A673 (cell line): ENCODE measurements at places on chromosomes 4 and X. TPM values are rescaled to one million over a fixed set of nuclear protein-coding genes. Genes with fewer than 3 reads are reported as not detected.

GRCh38 chr4:53527326-53527725, 64.0 kb downstream of the LNX1 start:
- no peak for DNase-seq

DNA sequence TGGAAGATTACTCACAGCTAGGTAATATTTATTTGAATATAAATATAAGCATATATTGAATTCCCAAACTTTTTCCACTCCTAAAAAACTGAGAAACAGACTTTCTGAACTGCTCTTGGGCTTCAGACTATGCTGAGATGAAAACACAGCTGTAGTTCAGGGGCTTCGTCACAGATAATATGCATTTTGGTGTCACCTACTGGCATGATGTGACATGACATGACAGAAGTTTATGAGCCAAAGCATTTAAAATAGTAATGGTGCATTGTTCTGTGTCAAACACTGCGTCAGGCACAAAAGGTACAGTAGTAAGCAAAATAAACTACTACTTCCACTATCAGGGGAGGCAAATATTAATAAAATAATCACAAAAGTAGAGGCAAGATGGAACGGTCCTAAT, 171.3 kb downstream of the BTC start:
- peak; percentile 64 for DNase-seq

RBMXL3 gene
- total RNA-seq: not detected in 2 replicates

LRIT3 gene
- 0.26 and 0.33 TPM in 2 replicates for total RNA-seq

DNA sequence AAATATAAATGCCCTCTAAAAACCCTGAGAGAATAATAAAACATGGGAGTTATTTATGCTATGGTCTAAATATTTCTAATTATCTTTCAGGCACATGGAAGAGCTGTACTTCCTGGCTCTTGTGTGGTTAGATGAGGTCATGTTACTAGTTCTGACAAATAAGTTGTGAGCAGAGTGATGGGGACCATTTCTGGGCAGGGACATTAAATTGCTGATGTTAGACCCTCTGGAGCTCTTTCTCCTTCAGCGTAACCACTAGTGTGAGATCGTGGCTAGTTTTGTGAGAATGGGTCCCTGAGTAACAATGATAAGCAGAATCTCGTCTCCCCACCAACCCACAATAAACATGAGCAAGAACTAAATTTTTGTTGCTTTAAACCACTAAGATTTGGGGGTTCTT, 108.0 kb downstream of the MAML3 start:
- no peak for DNase-seq

MAGEA9B gene
- not detected in 2 replicates for total RNA-seq

ELF2 gene
- 42.4 and 46.1 TPM in 2 replicates for total RNA-seq

CYLC1 gene
- total RNA-seq: not detected in 2 replicates

METAP1 gene
- total RNA-seq: 72.2 and 81.3 TPM in 2 replicates

DNA sequence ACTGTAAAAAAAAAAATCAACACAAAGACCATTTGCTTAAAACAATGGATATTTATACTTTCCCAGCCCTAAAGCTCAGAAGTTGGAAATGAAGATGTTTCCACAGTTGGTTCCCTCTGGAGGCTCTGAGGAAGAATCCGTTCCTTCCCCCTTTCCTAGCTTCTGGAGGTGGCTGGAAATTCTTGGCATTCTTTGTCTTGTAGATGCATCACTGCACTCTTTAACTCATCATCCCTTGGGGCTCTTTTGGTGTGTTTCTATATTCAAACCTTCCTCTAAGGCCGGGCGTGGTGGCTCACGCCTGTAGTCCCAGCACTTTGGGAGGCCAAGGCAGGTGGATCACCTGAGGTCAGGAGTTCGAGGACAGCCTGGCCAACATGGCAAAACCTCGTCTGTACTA, 78.7 kb downstream of the VCX3A start:
- DNase-seq: no peak

DNA sequence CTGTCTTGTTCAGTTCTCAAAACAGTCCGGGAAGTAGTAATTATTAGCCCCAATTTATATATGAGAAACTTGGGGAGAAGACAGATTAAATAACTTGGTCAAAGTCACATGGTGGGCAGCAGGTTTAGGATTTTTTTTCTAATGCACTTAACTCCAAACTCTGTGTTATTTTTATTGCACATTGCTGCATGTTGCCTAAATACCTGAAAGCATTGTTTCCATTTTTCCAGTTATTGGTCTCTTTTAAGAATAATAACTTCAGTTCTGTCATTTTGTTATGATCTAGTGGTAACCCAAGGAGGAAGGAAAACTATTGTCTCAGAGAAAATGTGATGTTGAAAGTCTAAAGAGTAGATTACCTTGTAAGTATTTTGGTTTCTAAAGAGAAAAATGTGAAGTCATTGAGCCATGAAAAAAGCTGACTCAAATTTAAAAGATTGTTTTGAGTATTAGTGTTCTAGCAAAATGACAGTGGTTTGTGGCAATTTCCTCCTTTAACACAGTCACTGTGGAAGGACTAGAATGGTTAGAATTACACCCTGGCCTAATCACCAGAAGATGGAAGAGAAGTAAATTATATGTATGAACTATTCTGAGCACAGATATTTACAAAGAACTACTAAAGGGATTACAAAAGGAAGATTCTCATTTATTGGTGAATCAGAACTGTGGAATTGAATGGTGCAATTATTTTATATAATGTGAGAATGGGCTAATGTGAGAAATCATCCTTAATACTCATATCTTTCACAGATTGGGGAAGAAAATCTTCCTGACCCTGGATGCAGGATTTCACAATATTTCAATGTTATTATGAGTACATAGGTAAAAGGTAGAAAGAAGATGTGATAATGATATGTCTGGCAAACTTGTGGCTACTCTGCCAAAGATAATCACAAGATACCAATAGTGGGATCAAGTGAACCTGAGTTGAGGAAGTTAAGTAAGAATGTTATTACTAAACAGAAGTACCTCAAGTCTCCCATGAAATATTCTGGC, 21.7 kb upstream of the CXCL8 start:
- DNase-seq: no peak

DNA sequence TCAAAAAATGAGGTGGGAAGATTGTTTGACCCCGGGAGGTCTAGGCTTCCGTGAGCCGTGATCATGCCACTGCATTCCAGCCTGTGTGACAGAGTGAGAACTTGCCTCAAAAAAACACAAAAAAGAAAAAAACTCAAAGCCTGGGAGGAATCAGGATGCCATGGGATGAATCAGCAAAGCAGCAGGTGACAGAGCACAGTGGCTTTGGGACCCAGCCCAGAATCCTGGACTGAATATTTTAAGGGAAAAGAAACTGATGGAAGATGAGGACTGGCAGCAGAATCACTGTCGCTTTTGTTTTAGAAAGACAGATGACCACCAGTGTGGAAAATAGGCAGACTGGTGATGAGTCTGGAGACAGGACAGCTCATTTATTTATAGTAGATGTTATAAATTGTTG, 16.6 kb downstream of the S100G start:
- DNase-seq: peak; percentile 46
